Right renal cortex interstitium (tissue), 3 donors: ENCODE measurements at places on chromosomes 16 and 17.

DNA sequence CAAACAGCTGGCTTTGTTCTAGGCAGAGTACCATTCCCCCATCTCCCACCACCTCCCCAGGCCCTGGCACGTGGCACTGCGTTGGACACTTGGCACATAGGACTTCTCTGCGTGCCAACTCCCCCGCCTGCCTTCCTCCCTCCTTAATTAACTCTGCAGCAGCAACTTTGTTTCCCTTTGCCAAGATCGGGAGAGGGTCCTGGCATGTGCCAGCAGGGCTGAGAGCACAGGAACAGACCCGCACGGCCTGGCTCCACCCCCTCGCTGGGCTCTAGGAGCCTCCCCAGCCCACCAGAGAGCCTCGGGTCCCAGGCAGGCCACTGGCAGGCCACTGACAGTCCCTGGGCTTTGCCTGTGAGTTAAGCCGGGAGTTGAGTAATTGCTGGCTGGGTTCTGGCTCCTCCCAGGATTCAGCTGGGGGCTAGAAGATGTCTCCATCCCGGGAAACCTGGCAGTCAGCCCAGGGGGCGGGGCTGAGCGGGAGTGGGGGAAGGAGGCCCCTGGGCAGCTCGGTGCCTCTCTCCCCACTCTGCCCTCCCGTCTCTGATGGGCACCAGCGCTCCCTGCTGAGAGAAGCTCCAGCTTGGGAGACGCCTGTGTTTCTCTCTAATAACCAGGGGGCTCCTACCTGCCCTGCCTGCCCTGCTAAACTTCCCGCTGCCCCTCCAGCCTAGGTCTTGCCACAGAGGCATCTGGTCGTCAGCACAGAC lies 224.0 kb upstream of the TNRC6C start:
- peak; percentile 72 for DNase-seq

- no peak for DNase-seq
Observed at GRCh38 chr16:2174396-2175131, 19.0 kb downstream of the TRAF7 start.

- no peak for DNase-seq
Observed at GRCh38 chr17:39650121-39650579, 13.2 kb downstream of the STARD3 start.

DNA sequence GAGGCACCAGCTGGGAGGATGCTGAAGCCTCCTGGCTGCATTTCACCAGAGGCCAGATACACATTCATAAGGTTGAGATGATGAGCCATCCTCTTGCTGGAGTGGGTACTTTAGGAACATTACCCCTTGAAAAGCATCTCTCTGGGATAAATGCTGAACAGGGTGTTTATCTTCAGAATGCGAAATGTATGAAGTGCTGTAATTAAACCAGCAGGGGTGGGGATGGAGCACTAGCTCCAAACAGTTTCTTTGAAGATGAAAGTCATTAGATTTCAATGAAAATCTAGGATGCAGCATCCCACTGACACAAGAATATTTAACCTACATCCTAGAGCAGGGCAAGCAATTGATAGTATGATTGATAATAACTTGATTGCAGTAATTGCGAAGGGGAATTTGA lies 158.1 kb downstream of the CYLD start:
- DNase-seq: no peak

- DNase-seq: no peak
Observed at GRCh38 chr16:55386534-55387296, 62.7 kb downstream of the IRX6 start.

DNA sequence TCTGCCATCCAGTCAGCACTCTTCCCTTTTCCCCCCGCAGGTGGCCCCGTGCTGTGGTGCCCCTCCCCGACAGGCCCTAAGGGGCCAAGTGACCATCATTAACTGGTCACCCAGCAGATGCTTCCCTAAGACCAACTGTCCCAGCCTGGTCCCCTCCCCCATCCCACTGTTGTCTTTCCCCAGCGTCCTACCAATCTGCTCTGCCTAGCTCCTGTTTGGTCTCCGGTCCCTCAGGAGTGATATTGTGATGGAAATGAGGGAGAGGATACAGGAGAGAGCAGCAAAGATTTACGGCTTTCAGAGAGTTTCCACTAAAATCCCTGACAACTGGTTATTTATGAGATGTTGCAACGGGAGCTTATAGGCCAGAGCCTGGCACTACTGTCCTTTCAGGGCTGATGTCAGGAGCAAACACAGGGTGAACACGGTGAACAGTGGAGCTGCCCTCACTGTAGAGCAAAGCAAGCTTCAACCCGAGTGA lies 1.4 kb upstream of the TTLL6 start:
- DNase-seq: no peak

DNA sequence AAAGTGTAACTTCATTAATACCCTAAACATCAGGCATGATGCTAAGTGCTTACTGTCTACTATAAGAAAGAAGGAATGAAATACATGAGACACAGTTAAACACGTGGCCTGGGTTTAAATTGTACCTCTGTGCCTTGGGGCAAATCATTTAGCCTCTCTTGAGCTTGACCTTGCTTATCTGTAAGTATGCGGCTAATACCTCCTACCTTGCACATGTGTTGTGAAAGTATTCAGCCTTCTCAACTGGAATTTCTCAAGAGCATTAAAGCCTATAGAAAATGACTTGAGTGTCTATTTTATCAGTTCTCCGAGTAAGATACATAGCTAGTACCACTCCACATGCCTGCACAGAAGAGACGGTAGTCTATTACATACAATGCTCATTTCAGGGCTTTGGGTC lies 10.8 kb downstream of the HEATR6 start:
- no peak for DNase-seq

- no peak for DNase-seq
Observed at GRCh38 chr16:86167061-86167460, 268.1 kb downstream of the IRF8 start.

DNA sequence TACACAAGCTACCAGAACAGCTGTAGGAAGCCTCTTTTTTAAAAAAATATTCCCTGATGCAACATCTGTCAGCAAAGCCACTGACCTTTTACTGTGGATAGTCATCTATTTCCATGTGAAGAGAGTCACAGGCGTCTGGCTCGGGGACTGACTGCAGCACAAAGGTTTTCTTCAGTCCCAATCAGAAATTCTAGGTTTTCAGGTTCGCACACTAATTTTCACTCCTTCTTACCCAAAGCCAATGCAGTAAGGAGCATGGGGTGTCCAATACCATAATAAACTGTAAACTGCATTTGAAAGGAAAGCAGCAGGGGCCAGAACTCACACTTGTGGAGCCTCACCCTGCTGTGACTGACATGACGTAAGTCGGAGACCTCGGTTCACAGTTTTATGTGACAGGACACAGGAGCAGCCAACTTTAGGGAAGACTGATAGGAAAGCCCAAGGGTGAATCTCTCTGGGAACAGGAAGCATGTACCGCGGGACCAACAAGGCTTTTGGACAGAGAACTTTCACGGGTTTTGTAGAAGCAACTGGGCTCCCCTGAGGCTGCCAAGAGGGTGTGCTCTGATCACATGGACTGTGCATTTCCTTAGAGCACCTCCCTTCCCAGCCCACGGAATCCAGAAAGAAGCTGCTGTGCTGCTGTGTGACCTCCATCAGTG lies 9.1 kb upstream of the TMEM100 start:
- no peak for DNase-seq

DNA sequence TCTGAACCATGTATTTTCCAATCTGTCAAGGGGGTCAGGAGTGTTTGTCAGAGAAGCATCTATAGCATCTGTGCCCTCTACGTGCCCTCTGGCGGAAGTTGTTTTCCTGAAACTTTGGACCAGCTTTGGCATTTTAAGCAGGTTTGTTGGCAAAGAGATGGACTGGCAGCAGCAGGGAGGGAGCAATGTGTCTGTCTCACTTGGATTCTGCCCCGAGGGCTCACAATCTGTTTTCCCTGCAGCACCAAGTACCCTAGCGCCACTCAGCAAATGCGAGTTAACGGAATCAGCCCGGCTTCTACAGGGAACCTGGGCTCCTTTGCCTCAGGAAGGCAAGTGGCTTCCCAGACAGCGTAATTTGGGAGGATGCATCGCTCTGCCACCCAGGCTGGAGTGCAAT lies 17.4 kb downstream of the DUSP14 start:
- DNase-seq: no peak

GRCh38 chr16:77579351-77579891 lies 142.9 kb upstream of the NUDT7 start:
- no peak for DNase-seq

- DNase-seq: no peak
Observed at GRCh38 chr17:9902120-9902519, 3.0 kb downstream of the RCVRN start.

GRCh38 chr16:11245222-11245737 lies 10.7 kb downstream of the SOCS1 start:
- DNase-seq: no peak

DNA sequence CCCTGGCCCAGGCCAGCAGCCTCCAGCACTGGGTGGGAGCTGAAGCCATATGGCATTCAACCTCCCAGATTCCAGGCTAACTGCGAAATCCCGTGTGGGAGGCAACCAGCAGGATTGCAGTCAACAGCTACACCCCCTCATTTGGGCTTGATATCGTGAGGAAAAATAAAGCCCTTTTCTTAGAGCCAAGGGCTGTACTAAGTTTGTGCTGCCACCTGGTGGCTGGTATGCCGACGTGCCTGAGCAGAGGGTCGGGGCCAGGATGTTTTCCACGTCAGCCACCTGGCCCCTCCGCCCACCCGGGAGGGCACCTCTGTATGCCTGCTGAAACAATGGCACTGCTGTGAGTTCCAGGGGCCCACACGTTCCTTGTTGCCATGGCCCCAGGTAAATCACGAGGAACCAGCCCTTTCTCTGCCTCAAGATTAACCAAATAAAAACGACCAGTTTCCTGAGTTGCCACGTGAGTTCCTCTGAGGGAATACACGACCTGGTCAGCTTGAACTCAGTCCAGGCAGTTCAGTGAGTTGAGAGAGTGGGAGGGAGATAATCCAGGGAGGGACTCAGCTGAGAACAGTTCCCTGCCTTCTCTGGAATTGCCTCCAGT lies 9.0 kb downstream of the TMEM98 start:
- peak; percentile 64 for DNase-seq

DNA sequence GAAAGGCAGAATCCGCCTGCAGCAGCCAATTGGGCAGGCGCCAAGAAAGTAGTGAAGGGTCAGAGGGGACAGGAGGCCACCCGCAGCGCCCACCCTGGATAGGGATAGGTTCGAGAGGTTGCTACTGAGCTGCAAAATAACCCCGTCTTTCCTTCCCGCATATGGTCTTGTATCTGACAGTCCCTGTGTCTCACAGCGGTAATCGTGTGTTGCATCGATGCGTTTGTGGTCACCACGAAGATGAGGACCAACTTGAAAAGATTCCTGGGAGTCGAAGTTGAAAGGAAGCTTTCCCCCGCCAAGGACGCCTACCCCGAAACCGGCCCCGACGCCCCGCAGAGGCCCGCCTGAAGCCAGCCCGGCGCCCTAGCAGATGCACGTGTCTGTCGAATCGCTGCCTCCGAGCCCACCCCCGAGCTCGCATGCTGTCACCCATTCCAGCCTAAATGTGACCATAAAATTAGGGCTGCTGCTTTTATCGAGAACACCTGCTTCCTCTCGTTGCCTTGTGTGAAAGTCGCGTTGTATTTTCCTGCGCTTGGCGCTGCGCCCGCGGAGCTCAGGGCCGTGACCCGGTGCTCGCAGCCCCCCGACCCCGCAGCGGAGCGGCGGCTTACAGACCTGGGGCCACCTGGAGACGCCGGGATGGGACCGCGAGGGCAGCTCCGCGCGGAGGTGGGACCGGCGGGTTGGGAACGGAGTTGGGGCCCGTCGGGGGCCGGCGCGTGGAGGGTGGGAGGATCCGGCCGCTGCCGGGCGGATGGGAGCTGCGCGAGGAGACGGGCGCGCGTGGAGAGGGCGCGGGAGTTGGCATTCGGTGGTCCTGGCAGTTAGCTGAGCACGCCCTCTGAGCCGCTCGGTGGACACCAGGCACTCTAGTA lies at the start of gene CMTM2:
Gene CMTM2, plus strand, starts transcription at position 813 of the 881 bp plus-strand sequence. CDS start 145 bp downstream, outside the sequence.
- peak; percentile 18 for DNase-seq

DNA sequence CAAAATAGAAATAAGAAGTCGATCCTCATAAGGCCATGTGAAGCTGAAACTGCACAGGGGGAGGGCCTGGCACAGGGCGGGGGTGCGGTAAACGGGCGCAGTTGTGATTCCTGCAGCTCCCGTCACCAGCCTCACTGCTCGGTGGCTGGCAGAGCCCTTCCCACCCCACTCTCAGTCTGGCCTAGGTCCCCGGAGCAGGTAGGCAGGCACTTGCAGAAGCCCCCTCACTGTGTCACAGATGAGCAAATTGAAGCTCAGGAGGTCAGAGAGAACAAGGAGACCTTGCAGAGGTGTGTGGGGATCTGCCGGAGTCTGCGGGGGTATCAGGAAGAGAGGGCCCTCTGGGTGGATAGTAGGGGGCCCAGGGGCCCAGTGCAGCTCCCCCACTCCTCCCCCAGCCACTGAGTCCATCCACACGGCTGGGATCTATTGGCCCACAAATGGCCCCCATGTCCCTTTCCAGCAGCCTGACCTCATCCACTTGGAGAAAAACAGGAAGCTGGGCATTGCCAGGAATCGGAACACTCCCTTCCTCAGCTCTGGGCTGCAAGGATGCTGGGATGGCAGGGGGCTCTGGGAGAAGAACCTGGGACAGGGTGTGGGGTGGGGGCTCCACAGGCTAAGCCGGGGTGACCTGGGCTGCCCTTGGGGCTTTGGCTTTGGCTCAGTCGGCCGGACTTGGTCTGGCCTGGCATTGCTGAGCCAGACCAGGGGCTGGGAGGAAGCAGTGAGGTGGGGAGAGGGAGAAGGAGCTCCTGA lies 21.4 kb upstream of the MAP3K14 start:
- DNase-seq: no peak

- DNase-seq: no peak
Observed at GRCh38 chr17:57784226-57784895, 39.3 kb upstream of the CCDC182 start.

DNA sequence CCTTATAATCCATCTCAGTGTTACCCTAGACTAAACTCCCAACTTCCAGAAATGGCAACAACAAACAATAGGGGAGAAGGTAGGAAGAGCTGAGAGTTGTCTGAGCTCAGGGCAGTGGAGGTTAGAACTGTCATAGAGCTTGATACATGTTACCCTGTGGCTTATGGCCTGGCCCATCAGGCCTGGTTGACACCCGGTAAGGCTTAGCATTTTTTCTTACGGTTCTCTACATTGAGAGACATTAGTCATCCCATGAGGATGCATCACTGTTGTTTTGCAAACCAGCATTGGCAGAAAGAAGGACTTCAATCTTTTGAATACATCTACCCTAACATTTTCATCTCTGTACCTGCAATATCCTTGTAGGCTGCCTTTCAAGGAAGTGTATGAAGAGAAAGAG lies 226.6 kb downstream of the PHKB start:
- DNase-seq: no peak

- DNase-seq: peak; percentile 69
Observed at GRCh38 chr17:4908711-4909496, 6.0 kb upstream of the CHRNE start.

GRCh38 chr17:82101301-82101715 lies 3.3 kb upstream of the FASN start:
- DNase-seq: no peak

- no peak for DNase-seq
Observed at GRCh38 chr16:74747-75334, 2.4 kb upstream of the RHBDF1 start.

DNA sequence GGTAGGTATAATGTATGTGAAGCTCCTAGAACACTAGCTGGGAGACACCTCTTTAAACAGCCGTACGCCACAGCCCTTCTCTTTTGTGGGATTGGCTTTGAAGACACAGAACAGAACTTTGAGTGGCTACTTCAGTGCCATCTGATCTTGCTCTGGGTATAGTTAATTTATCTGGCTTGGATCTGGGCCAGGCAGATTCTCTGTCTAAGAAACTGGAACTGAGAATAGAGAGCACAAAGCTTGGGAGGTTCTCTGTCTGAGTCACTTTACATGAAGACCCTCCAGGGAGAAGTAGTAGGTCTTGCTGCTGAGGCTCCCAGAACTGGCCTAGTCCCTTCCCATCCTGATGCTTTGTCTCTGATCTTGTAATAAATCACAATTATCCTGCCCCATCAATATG lies 721.0 kb upstream of the KIF2B start:
- no peak for DNase-seq

GRCh38 chr17:16150251-16150856 lies 65.0 kb downstream of the NCOR1 start:
- no peak for DNase-seq
